ENCODE measurements at places on chromosomes 1 and 21. TPM values are rescaled to one million over a fixed set of nuclear protein-coding genes. Genes with fewer than 3 reads are reported as not detected.
A peak's percentile ranks its signal among the peaks of the same experiment; 100 is the strongest.

The RUNX3 gene
- total RNA-seq, result 0.17 TPM

The LAX1 gene
- total RNA-seq, result not detected

DNA sequence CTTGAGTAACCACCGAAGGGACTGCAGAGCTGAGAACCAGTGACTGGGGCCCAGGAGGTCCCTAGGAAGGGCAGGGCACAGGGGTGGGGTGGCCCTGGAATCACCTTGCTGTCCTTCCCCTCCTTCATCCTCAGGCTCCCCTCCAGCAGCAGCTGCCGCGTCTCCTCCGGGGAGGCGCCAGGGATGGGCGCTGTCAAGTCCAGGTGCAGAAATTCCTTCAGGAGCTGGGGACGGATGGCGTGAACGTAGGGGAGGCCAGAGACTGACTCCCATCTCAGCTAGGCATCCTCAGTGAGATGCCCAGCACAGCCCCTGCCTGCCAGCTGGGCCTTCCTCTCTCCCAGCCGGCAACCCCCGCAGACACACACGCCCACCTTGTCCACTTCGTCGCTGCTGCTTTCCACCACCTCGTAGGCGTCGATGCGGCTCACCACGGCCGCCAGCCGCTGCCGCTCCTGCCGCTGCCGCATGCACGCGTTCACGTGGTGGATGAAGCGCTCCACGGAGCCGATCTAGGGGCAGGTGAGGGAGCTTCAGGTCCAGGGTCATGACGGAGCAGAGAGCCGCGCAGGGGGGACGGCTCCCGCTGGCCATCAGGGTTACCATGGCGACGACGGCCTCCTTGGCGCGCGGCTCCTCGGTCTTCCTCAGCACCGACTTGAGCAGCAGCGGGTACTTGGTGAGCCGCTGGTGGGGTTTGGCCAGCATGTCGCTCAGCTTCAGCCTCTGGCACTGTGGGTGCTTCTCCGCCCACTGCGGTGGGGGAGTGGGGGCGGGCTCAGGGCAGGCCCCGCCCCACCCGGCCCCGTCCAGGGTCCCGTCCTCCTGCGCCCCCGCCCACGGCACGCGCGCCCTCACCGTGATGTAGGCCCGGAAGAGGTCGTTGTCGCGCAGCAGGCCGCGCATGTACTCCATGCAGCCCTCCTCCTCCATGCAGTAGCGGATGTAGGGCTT is 4.4 kb upstream of the TNFRSF25 start:
- no peak for DNase-seq

DNA sequence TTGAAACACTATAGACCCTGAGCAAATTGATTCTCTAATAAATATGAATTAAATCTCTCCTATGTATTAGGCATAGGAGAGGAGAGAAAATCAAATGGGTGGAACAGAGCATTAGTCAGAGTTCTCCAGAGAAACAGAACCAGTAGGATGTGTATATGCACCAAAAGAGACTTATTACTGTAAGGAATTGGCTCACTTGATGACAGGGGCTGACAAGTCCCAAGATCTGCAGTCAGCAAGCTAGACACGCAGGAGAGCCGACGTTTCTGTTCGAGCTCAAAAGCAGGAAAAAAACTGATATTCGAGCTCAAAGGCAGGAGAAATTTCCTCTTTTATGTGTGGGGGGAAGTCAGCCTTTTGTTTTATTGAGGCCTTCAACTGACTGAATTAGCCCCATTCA is 259.2 kb upstream of the KAZN start:
- DNase-seq, result no peak

GRCh38 chr1:167219194-167219593 is 1.5 kb upstream of the POU2F1 start:
- no peak for DNase-seq

DNA sequence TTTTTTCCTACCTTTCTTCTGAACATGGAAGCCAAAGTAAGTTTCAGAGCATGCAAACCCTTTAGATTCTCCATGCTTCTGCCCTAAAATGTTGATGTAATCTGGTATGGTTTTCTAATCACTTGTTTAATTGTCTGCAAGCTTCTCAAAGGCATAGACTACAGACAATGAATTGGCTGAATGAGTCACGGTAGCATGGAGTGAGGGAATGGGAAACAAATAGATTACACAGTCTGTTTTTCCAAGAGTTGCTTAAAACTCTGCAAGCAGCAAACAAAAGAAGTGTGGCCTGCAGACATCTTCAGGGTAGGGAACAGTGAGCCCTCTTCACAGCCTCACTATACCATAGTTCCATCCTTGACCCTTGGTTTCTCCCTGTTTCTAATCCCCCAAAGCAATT is 326.0 kb downstream of the BARHL2 start:
- peak; percentile 59 for DNase-seq

DNA sequence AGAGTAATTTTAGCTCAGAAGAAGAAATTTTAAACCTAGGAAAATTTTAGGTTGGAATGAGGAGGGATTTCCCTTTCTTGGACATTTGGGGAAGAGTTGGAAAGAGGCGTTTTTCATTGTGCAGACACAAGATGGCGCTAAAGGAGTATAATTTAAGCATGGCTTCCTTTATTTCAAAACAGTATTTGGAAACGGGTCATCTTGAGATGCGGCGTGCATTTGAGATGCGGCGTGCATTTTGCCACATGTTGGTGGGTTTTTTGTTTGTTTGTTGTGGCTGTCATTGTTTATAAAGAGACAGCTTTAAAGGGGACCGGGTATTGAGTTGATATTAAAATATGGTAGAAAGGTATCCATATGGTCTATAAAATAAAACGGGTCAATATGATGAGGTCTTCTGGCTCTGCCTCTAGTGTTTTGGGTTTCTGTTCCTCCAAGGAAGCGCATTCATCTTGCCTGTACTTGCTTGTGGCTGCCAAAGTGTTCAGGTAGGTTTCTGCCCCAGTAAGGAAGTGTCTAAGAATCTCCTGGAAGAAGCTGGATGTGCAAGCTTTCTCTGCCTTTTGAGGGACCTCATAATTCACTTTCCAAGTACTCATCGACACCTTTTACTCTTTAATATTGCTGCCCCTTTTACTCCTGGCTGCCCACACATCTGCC is 210.3 kb downstream of the SLC35F3 start:
- peak; percentile 62 for DNase-seq

The LMOD1 gene
- 4.7 TPM for total RNA-seq

The CD5L gene
- not detected for total RNA-seq

The ARHGAP30 gene
- total RNA-seq, result not detected

- DNase-seq, result peak; percentile 80
Observed at GRCh38 chr1:37797750-37798345, 4.2 kb downstream of the MANEAL start.

DNA sequence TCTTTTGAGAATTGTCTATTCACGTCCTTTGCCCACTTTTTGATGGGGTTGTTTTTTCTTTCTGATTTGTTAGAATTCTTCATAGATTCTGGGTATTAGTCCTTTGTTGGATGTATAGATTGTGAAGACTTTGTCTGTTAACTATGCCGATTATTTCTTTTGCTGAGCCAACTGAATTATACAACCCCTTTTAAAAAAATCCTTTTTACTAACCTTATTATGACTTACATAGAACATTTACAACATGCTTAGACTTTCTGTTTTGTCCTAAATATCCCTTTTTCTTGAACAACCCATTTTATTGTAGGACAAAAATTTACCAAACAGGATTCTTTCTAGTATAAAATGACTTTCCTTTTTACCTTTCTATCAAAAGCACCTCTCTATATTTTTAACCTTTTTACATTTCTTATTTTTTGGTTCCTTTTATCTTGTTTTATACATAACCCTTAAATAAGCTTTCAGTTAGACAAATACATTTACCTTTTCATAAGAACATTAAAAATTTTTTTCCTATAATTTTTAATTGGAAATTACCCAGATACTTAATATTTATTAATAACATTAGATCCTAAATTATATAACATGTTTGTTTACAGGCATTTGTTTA is 70.4 kb upstream of the TTLL7 start:
- DNase-seq, result peak; percentile 17

DNA sequence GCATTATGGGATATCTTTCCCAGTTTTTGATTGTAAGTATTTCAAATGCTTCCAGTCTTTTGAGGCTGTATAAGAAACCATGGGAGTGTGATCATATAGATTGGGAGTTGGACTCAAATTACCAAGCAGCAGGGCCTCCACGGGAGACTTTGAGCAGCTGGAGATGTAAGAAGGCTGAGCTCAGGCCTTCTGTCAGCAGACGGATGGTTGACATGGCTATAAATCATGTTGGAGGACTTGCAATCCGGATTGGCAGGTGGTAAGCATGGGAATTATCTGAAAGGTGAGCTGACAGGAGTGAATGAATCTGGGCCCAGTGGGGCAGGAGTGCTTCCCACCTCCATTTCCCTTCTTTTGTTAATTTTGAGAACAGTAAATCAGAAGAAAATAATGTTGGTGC is 83.2 kb upstream of the PPM1J start:
- DNase-seq, result no peak

The ARID4B gene
- 17.0 TPM for total RNA-seq

The TNNT2 gene
- total RNA-seq, result not detected

DNA sequence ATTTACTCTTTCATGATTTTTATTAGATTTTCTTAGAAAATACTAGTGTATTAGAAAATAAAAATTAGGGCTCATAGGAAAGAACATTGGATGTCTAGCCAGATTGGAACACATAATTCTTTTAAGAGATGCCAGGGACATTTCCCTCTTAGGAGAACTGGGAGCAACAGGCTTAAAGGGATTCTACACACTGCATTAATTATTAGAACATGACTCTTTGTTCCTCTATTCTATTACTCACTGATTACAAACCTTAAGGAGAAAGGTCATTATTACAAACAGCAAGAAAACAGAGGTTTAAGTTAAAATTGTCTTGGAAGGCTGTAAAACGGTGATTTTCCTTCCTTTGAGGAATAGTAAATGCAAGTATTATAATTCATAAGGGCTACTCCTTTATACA is 32.9 kb upstream of the VAV3 start:
- no peak for DNase-seq

- no peak for DNase-seq
Observed at GRCh38 chr1:219380463-219380862, 206.8 kb downstream of the LYPLAL1 start.

The CDCA8 gene
- total RNA-seq, result 36.8 TPM

- DNase-seq, result no peak
Observed at GRCh38 chr21:42547001-42547905, 33.6 kb downstream of the SLC37A1 start.

GRCh38 chr1:198880397-198880796 is 241.6 kb downstream of the PTPRC start:
- peak; percentile 97 for DNase-seq

The ZMYND12 gene
- not detected for total RNA-seq

The MAN1C1 gene
- total RNA-seq, result 4.4 TPM

The CYP4Z1 gene
- total RNA-seq, result not detected

DNA sequence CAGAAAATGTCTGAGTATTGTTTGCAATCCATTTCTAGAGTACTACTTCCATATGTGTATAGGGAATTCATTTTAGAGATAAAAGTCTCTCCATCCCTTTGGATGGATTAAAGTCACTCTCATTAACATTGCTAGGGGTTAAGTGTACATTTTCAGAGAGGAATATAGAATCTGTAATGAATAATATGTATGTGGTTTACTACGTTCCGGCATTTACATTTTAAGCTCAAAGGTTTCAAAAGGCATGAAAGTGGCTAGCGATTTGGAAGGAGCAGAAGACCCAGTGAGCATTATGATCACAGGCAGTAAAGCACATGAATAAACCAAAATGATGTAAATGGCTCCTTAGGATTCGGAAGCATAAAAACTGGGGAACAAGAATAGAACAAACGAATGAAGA is 123.0 kb downstream of the DSCAM start:
- no peak for DNase-seq

- peak; percentile 86 for DNase-seq
Observed at GRCh38 chr1:223041481-223041880, 101.6 kb downstream of the TLR5 start.

- DNase-seq, result peak; percentile 29
Observed at GRCh38 chr1:36151134-36151844, 2.0 kb upstream of the TRAPPC3 start.

DNA sequence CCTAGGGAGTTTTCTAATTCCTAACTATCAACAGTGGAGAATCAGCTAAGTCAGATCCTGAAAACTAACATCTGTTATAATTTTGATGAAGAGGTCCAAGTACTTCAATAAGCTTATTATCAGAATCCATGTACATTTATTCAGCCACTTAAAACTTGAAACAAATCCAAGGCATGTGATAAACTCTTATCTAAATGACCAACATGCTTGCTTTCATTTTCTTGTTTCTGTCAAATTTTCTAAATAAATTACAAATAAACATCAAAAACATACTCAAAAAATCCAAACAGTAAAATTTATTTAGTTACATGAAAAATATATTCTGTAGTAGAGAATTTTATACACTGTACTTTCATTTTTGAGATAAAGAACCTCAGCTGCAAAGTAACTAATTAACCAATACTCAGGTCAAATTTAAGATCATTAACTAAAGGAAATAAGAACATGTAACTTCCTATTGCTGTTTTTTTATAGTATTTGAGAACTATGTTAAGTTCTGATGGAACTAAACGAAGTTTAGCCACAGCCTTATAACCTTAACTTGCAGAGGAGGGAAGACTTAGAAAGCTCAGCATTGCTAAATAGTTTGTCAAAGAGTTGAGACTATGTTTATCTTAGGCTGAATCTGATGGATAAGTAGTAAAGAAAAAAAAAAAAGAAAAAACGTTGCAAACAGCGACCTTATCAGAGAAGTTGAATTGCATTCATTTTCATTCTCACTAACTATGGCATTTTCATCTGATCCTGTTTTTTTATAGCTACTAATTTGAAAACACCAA is 44.9 kb downstream of the SYNJ1 start:
- no peak for DNase-seq

The MSH4 gene
- not detected for total RNA-seq

- DNase-seq, result peak; percentile 22
Observed at GRCh38 chr1:39061951-39062350, 35.8 kb downstream of the NDUFS5 start.

GRCh38 chr1:157584503-157584902 is 13.4 kb downstream of the FCRL4 start:
- no peak for DNase-seq

DNA sequence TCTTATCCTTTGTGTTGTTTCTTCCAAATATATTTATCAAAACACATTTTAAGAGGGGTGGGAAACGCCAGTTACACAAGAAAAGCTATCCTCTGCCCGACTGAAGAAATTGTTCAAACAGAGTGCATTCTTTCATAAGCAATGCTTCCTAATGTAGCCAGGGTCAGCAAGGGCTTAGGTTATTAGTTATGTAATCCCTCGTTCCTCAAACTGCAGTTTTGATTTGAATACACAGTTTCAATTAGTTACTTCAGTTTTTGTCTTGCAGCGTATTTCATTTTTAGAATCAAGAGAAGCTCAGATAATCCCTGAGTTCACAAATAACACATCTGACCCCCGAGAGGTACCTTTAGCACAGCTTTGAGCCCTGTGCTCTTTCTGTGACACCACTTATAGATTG is 141.7 kb upstream of the NRIP1 start:
- no peak for DNase-seq

The RAD54L gene
- 24.2 TPM for total RNA-seq

The KRTAP19-3 gene
- not detected for total RNA-seq

- no peak for DNase-seq
Observed at GRCh38 chr21:35028451-35028978, 20.6 kb downstream of the RUNX1 start.

GRCh38 chr1:47471163-47471562 is 33.3 kb downstream of the FOXD2 start:
- DNase-seq, result no peak

GRCh38 chr1:221768444-221769066 is 26.7 kb upstream of the DUSP10 start:
- no peak for DNase-seq

The CFHR5 gene
- total RNA-seq, result not detected

Data from M059J (cell line).